Muscle of back (tissue), 13 donors: ENCODE measurements at places on chromosomes 16 and 17.

DNA sequence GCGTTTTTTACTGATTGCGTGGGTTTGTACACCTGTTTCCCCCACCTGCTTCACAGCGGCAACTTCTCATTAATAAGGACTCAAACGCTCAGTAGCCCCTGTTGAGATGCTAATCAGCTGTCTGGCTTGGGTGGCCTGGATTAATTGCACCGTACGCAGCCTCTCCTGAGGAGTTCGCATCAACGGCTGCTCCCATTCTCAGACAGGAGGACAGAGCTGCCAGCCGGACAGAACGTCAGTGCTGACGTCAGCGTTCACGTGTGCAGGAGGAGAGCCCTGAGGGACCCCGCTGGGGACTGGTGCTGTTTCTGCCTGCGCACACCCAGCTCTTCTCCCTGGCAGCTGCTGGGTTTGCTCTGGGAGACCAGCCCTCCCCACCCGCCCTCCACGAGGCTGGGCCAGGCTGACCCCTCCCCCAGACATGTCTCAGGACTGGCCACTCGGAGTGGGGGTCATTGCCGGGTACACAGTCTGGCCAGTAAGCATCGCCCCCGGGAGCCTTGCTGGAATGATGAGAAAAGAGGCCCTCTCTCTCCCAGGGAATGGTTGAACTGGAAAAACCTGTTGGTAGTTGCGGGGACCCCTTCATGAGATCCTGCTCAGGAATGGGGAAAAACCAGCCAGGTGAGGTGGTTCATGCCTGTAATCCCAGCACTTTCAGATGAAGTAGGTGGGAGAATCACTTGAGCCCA lies 5.7 kb upstream of the BANP start:
- DNase-seq: peak; percentile 73

DNA sequence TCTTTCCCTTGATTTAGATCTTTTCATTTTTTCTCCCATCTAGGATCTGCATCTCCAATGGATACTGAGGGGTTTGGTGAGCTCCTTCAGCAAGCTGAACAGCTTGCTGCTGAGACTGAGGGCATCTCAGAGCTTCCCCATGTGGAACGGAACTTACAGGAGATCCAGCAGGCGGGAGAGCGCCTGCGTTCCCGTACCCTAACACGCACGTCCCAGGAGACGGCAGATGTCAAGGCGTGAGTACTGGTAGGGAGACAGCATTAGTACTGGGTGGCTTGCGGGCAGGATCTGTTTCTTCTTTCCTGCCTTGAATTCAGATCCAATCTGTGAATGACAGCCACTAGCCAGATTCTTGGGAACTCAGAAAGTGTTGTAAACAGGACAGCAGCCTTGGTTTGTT lies 18.3 kb downstream of the NUP93 start:
- DNase-seq: no peak

DNA sequence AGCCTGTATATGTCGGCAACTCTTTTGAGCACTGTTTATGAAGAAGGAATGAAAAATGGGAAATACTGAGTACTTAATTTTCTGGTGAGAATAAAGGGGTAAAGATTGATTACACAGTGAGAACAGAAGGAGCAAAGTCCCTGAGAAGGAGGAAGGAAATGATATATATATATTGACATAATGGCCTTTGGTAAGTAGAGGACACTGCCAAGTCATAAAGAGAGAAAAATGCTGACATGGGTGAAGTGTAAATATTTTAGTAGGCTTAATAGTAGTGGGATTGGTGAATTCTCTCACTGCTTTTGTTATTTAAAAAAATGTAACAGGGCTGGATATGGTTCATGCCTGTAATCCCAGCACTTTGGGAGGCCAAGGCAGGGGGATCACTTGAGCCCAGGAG lies 16.2 kb downstream of the VMP1 start:
- DNase-seq: no peak

DNA sequence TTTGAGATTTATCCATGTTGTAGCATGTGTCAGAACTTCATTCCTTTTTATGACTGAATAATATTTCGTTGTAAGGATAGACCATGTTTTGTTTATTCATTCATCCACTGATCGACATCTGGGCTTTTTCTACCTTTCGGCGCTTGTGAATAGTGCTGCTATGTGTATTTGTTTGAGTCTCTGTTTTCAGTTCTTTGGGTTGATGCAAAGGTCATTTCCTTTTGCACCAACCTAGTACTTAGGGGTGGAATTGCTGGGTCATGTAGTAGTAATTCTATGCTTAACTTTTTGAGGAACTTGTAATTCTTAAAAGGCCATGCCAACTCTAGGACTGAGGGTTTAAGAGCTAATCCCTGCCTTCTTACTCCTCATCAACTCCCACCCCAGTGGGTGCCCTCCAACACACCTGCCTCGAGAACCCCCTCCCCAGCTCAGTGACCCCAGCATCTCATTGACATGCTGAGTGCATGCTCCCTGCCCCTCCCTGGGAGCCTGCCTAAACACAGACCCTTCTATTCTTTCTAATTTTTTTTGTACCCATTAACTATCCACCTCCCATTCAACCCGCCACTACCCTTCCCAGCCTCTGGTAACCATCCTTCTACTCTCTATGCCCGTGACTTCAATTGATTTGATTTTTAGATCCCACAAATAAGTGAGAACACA lies 51.2 kb downstream of the ABAT start:
- DNase-seq: no peak

DNA sequence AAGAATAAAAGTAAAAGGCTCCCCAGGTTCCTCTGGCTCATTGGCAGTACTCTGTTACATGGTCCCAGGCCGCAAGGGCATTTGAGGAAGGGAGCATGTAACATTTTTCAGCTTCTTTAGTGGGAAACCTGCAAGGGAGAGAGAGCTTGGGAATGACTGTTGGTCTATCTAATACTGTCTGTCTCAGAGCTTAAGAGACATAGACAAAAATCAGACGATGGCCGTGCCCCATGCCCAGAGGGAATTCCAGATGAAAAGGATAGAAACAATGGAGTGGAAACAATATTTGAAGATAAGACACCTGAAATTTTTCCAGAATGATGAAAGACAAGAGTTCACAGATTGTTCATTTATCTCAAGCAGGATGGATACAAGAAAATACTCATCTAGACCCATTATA lies 48.1 kb upstream of the ADORA2B start:
- no peak for DNase-seq

GRCh38 chr16:18834864-18835263 lies 33.5 kb upstream of the ARL6IP1 start:
- DNase-seq: no peak
